ENCODE measurements at places on chromosomes 16 and 17.

DNA sequence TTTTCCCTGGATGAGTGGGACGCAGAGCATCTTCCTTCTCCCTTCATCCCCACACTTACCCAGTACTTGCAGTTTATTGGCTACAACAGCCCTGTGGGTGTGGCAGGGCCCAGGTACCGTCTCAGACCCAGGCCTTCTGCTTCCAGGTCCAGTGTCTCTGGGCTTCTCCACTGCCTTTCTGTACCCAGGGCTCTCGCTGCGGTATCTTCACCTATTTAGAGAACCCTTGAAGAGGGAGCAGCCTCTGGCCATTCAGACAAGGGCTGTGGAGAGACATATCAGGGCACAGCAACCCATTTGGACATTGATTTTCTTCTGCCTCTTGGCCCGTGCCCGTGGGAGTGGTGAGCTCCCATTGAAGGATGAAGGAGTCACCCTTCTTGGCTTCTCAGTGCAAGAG, 17.3 kb downstream of the TBX4 start:
- DNase-seq = no peak

- no peak for DNase-seq
Observed at GRCh38 chr17:68248199-68248825, 469 bp downstream of the AMZ2 start.

GRCh38 chr16:55825115-55825728, 7.7 kb downstream of the CES1 start:
- no peak for DNase-seq

- no peak for DNase-seq
Observed at GRCh38 chr17:65785109-65785508, 223.7 kb upstream of the AXIN2 start.

DNA sequence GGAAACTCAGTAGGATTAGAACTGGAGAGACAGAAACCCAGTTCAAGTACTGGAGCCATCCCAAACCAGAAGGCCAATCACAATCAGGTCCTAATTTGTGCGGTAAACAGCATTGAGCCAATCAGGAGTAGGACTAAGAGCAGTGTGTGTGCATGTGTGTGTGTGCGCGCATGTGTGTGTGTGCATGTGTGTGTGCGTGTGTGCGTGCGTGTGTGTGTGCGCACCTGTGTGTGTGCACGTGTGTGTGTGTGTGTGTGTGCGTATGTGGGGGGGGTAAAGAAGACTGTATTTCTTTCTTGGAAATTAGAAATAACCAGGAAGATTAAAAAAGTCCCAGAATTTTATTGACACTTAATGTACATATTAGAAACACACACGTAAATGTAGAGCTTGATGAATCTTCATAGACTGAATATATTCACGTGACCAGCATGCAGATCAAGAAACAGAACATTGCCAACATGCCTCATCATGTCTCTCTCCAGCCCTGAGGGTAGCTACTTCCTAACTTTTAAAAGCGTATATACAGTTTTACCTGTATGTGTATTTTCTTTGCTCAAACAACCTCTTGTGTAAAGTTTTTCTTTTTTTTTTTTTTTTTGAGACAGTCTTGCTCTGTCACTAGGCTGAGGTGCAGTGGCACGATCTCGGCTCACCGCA, 919 bp upstream of the DHRS7C start:
- no peak for DNase-seq

GRCh38 chr16:85083051-85083639, 29.1 kb downstream of the CIBAR2 start:
- no peak for DNase-seq

DNA sequence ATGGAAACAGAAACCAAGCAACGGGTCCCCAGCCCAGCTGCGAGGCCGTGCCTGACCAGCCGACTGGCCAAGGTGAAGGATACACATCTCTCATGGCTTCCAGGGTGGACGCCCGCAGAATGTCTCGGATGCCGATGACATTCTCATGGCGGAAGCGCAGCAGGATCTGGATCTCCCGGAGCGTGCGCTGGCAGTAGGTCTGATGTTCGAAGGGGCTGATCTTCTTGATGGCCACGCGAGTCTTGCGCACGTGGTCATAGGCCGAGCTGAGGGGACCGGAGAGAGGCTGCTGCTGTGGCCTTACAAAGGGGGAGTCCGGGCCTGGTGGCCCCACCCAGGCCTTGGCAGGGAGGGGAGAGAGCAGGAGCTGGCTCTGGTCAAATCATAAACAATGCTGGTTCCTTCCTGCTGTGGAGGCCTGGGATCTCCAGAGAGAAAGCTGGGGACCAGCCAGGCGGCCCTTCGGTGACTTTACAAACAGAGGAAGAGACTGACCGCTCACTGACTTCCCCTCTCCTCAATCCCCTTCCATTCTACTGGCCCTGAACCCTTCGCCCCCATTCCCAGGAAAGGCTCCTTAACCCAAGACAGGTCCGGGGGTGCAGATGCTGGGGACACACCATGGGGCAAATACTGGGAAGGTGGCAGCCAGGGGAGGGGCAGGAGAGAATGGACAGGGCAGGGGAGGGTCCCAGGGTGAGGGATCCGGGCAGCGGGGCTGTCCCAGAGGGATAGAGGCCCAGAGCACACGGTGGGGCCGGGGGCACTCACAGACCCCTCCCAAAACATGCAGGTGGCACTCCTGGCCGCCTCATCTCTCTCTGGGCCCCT, 1.1 kb downstream of the MAPK3 start:
- no peak for DNase-seq

DNA sequence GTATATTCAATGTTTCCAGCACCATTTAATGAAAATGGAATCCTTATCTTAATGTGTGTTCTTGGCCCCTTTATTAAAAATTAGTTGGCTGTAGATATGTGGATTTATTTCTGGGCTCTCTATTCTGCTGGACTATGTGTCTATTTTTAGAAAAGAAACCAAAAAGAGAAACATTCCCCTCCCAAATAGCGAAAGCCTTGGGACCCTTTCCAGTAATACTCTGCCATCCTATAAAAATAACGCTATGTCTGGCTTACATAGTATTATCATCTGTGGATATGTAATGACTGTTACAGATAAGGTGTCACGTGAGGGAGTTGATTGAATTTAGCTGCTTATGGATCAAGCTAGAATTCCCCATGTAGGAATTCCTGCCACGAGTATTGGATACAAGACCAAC, 279.3 kb upstream of the KIF2B start:
- no peak for DNase-seq

GRCh38 chr16:73265124-73265837, 217.4 kb upstream of the ZFHX3 start:
- DNase-seq = no peak

- DNase-seq = no peak
Observed at GRCh38 chr16:9184354-9184690, 92.9 kb downstream of the HAPSTR1 start.

GRCh38 chr16:35599429-35600160, 2140.2 kb downstream of the TP53TG3F start:
- DNase-seq = no peak

- no peak for DNase-seq
Observed at GRCh38 chr17:82837586-82838320, 2.1 kb downstream of the ZNF750 start.

GRCh38 chr17:47013341-47013740, 34.3 kb upstream of the RPRML start:
- DNase-seq = no peak

DNA sequence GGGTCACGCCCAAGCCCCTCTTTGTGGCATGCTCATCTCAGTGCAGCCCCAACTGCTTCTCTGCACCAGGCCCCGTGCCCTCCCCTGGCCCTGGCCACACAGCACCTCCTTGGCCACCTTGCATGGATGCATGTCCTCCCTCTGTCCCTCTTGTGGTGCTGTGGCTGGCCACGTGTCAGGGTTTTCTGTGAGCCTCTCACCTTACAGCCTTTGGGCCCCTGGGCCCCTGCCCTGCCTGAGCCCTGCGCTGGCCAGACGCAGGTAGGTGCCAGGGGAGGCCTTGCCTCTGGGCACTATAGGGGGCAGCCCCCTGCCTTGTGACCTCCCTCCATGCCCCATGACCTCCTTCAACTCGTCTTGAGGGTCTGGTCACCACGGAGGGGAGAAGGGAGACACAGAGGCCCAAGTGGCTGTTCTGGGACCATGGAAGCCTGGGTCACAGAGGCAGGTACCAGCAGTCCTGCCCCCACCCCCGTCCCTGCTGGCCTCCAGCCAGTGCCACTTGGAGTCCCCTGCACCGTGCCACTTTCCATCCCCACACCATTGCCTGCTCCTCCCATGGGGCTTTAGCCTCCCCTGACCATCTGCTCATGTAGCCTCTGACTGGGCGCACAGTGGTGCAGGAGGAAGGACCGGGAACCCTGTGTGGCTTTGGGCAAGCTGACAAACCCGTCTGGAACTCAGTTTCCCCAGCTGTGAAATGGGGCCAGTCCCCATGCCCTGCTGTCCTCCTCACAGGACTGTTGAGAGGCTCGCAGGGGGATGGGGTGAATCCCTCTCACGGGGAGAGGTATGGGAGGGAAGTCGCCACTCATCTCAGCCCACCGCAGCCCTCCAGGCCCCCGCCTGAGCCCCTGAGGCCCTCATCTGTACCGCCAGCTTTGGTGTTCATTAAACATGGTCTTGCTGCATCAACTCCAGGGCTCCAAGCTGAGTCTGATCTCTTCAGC, 11.5 kb upstream of the ATP6V0C start:
- DNase-seq = no peak

DNA sequence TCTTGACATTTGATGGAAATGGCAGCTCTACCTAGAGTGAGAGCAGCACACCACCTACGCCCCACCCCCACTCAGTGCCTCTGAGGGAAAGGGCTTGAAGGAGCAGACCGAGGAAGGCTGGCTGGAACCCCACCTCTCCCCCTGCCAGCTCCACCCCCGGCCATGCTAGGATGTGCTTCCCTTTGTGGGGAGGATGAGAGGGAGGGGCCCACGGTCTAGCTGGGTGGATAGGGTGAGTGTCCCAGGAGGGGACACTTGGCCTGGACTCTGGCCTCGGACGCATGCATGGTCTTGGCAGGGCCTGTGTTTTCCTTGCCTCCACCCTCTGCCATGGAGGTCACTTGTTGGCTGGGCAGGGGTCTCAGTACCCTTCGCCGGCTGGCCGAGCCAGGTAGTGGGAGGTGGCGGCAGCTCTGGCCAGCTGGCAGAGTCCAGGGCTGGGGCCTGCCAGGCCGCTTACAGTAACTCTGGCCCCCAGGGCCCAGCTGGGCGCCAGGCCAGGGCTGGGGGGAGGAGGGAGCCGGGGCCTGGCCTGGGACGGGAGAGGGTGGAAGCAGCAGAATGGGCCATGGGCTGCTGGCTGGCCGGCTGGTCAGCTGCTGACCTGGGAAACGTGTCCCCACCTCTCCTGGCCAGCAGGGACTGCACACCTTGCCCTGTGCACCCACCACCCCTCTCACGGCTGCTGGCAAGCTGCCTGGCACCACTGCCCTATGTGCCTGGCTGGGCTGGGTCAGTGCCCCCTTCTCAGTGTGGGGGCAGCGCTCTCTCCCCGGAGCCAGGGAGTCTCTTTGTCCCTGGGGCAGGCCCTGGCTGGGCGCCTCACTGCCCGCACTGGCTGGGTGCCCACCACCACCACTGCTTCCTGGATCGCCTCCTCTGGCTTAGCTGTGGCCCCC, 23.0 kb downstream of the RARA start:
- no peak for DNase-seq

DNA sequence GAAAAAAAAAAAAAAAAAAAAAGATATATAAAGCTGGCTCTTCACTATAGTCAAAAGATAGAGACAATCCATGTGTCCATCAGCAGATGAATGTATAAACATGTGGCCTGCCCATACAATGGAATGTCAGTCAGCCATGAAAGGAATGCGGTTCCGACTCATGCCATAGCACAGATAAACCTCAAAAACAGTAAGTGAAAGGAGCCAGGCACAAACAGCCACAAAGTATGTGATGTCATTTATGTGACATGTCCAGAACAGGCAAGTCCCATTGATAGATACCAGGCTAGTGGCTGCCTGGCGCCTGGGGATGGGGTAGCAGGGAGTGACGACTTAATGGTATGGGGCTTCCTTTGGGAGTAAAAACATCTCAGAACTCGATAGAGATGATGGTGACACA, 155.7 kb downstream of the CMIP start:
- no peak for DNase-seq

GRCh38 chr16:87263418-87264052, 53.7 kb downstream of the C16orf95 start:
- no peak for DNase-seq
